ENCODE measurements at places on chromosomes 7 and 10.

DNA sequence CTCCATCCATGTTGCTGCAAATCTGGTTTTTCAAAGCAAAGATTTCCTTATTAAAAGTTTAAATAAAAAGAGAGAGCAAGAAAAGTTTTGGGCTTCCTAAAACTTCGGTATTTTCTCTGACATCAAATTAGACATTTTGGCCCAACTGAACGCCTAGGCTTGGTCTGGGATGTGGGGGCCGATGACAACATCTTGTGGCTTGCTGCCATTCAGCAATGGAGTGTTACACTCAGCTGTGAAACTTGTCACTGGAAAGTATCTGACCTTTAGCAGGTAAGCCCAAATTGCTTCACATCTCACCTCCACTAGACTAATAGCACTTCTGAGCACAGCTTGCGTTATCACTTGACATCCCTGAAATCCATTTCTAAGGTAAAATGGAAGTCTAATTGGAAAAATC is 320.6 kb downstream of the GATA3 start:
- DNase-seq, result no peak

- no peak for DNase-seq
These were observed 94.1 kb downstream of the PIP4K2A start for GRCh38 chr10:22620140-22620857.

- no peak for DNase-seq
These were observed 205.7 kb downstream of the KIAA1217 start for GRCh38 chr10:24414597-24414996.

GRCh38 chr10:97714401-97715258 is 1.1 kb downstream of the MARVELD1 start:
- DNase-seq, result no peak

- no peak for DNase-seq
These were observed 1407.5 kb upstream of the LRRTM3 start for GRCh38 chr10:65518379-65518778.

DNA sequence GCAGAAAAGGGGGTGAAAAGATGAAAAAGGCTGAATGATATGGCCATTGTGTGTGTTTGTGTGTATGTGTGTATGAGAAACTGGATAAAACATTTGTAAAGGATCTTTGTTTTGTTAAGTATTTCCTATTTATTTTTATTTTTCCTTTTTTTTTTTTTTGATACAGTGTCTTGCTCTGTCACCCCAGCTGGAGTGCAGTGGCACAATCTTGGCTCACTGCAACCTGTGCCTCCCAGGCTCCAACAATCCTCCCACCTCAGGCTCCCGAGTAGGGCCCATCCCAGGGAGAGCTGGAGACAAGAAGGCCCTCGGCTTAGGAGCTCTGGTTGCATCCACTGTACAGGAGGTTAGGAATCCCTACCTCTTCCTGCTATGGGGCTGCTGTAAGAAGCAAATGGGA is 6.9 kb upstream of the CALML5 start:
- no peak for DNase-seq

- peak; percentile 33 for DNase-seq
These were observed 96.2 kb downstream of the SGMS1 start for GRCh38 chr10:50527442-50528043.

GRCh38 chr7:123635551-123636359 is 19.9 kb upstream of the LMOD2 start:
- DNase-seq, result peak; percentile 5

- no peak for DNase-seq
These were observed 58.7 kb downstream of the ITGA8 start for GRCh38 chr10:15660990-15661389.

GRCh38 chr10:27720529-27720928 is 25.1 kb downstream of the MKX start:
- DNase-seq, result no peak

Data from CD4-positive, alpha-beta T cell treated with Interleukin-21 for 1 hour (primary cell).